ENCODE measurements at places on chromosomes 11 and 22.

- DNase-seq: no peak
These were observed 38.6 kb upstream of the POGLUT3 start for GRCh38 chr11:108536783-108537182.

DNA sequence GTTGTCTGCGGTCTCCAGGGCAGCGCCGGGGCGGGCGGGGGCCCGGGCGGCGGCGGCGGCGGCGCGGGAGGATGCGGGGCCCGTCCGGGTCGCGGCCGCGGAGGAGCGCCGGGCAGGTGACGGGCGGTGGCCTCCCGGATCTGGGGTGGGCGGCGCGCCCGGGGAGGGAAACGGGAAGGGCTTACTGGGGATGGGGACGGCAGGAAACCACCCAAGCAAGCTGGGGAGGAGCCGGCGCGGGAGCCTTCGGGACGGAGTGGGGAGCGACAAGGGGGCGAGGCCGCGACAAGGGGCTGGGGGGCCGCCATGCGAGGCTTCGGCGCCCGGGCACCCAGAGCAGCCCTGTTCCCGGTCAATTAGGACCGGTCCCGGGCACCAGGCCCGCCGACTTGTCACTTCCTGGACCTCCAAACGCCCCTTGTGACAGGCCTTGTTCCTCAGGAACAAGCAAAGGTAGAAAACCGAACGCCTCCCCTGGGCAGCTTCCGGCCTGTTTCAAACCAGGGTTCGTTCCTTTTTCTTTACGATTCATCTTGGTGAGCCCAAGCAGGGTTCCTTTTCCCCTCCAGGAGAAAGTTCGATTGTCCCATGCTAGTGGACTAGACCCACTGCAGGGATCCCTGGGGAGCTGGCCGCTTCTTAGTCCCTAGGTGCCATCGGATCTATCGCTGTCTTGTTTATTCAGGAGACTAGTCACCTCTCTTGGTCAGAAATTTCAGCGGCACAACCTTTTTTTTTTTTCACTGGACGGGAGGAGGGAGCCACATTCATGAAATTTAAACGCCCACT, 492 bp downstream of the JHY start:
- DNase-seq: peak; percentile 56

DNA sequence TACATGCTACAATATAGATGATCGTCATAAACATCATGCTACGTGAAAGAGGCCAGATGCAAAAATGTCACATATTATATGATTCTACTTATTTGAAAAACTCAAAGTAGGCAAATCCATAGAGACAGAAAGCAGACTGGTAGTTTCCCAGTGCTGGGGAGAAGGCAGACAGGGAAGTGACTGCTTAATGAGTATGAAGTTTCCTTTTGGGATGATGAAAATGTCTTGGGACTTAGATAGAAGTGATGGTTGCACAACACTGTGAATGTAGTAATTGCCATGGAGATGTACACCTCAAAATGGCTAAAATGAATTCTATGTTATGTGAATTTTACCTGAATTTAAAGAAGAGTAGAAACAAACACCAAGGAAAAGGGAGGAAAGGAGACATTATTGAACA, 45.2 kb upstream of the EHF start:
- DNase-seq: peak; percentile 88

GRCh38 chr22:35089139-35089538, 23.2 kb downstream of the ISX start:
- DNase-seq: no peak

- DNase-seq: peak; percentile 75
These were observed 16.9 kb downstream of the CDPF1 start for GRCh38 chr22:46233231-46233630.

DNA sequence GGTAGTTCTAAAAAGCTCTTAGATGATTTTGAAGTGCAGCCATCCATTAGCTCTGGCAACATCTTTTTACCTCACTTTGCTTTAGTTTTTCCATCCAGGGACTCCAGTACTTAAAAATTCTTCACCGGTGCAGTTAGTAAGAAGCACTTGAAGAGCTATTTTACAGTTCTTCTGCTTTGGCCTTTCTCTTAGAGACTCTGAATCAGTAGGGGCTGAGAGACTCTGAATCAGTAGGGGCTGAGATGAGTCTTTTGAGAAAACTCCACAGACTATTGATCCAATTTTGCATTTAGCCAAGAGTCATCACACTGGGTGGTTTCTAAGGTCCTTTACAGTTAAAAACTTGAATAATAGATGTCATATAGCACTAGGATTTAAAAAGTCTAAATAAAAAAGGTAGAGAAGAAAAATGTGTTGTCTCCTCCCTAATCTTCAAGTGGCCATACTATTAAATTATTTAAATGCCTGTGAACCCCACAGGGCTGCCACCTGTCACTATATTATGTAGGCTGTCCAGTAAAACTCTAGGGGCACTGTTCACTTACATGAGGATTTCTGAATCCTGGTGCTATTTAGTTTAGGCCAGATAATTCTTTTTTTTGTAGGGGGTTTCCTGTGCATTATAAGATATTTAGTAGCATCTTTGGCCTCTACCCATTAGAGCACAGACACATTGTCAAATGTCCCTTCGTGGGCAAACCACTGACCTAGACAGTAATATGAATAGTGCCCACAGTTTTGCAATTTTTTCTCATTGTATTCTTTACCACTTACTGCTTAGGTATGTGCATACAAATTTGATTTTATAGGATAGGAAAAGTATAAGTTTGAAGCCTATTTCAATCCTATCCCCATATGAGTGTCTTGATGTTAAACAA, 26.3 kb upstream of the HIKESHI start:
- no peak for DNase-seq

DNA sequence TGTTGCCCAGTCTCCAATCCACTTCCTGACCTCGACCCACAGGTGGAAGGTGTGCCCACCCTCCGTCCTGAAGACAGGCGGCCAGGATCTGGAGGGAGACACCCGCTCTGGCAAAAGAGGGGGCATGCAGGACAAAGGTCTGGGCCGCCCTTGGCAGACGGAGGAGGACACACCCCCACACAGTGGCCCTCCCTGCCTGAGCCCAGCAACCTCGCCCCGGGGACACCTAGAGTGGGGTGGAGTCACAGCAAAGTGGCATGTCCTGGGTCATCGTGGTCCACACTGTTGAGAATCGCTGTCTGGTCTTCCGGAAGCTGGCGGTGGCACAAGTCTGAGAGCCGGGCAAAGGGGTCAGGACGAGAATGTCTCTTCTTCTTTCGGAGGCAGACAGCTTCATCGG, 47.9 kb downstream of the IGSF9B start:
- no peak for DNase-seq

DNA sequence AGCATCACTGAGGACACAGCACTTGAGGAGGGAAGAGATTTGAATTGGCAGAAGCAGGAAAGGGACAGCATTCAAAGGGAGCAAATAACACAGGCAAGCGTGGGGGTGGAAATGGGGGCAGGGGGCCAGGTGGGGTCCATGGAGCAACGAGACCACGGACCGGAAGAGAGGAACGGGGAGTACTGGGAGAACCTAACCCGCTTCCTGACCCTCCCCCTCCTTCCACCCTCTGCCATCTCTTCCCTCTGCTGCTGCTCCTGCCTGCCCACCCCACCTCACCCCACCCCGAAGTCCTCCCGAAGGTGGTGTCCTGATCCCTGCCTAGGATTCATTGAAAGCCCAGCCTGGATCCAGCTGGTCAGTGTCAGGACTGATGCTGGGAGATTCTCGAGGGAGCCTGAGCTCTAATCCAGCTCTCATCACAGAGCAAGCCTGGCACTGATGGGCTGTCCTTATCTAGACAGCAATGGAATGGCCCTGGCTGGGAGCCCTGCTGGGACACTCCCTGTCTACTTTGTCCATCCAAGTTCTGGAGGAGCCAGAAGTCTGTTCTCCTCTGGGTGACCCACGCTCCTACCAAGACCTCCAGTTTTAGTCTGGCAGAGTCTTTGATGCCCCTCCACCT, 105.0 kb downstream of the TRIM29 start:
- no peak for DNase-seq

DNA sequence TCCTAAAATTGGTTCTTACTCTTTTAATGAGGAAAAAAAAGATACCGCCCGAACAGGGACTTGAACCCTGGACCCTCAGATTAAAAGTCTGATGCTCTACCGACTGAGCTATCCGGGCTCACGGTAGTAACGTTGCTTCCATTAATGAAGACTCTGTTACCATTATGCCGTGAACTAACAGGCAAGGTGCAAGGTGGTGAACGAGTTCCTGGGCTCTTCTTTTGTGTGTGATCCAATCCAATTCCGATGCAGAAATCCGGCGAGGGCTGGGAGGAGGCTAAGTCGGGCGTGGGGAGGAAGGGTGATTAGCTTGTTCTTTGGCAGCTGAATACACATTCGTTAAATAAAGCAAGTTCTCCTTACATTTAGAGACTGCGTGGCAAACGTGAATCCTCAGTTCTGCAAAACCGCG, 49.0 kb downstream of the OR4D9 start:
- DNase-seq: peak; percentile 65

- DNase-seq: no peak
These were observed 5.0 kb downstream of the SIGIRR start for GRCh38 chr11:409600-410483.

DNA sequence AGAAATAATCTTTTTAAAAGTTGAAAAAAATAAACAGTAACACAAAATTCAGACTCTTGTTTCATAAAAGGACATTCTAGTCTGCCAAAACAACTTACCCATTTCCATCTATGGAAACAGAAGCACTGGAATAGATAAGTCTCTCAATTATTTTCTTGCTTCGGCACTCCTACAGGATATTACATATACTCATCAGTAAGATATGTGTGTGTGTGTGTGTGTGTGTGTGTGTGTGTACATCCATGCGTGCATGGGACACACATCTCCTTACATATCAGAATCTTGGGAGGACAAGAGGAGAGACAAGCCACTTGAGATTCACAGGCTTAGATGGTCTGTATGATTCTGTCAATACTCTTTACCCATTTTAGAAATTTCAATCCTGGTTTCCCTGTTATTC, 144.6 kb downstream of the ATG16L2 start:
- no peak for DNase-seq

Data from inflammatory macrophage treated with lipopolysaccharide for 4 hours (primary cell).